Right ventricle myocardium inferior (tissue), 1 donor: ENCODE measurements at places on chromosomes 5 and 9. TPM values are rescaled to one million over a fixed set of nuclear protein-coding genes. Genes with fewer than 3 reads are reported as not detected.

Gene P4HA2
- 88.7 TPM for total RNA-seq

Gene SHOC1
- not detected for total RNA-seq

Gene NUTM2G
- not detected for total RNA-seq

Gene MGAT4B
- total RNA-seq = 98.9 TPM

Gene PAEP
- not detected for total RNA-seq

Gene CAMK2A
- total RNA-seq = 17.0 TPM

Gene LMX1B
- total RNA-seq = 1.2 TPM

DNA sequence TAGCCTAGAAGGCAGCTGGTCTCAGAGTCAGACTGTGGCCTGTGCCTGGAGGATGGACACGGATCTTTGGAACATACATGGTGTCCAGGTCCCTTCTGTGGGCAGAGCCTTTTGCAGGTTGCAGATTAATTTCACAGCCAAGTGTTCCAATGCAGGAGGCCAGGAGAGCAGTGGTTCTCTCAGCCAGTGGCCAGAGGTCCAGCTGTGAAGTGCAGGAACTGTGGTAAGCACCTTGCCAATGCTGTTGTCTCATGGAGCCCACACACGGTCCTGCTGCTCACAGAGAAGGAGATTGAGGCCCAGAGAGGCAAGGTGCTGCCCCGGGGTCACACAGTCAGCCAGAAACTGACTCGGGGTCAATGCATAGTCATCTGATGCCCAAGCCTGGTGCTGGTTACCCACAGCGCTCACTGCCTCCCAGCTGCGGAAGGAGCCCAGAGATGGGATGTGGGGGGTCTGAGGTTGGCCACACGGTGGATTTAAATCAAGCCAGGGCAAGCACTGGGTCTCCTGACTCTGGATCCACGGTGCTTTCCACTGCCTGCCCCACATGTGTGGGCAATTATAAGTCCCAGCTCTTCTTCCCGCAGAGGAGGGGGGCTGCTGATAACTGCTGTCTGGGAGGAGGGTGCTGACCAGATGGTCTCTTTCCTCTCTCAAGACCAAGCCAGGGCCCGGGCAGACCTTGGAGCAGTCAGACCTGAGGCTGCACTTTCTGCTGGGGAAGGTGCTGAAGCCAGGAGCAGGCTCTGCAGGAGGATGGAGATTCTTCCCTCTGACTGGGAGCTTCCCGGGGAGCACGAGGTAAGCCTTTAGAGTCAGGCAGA is 2.8 kb downstream of the PDGFRB start:
- peak; percentile 54 for DNase-seq

DNA sequence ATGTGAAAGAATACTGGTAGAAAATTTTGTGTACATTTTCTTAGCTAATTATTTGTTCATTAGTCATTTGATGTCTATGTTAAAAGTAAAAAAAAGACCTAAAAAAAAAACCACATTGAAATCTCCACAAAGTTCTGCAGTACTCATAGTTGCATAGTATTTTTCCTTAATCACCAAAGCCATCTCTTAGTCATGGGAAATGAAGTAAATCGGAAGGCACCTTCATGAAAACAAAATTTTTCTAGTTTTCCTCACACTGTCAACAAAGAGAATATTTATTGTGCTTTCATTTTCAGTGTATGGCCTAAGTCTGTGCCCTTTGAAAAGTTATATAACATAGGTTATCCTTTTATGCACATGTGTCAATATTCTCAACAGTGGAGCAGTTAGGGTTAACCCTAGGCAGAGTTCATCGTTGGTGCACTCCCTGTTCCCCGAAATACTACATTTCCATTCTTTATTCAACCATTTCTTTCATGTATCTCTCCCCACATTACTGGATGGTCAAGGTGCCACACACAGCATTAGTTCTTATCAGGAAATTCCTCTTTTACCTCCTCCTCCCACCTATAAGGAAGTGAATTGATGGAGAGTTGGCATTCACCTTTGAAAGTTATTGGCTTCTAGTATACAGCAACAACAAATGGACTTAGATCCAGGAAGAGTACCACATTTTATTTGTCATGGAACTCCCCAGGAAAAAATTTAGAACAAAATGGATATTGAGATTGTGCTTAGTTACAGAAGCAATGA is 93.1 kb downstream of the NUDT12 start:
- DNase-seq = no peak

- DNase-seq = no peak
These were observed 224.3 kb upstream of the S1PR3 start for GRCh38 chr9:88766778-88767503.

DNA sequence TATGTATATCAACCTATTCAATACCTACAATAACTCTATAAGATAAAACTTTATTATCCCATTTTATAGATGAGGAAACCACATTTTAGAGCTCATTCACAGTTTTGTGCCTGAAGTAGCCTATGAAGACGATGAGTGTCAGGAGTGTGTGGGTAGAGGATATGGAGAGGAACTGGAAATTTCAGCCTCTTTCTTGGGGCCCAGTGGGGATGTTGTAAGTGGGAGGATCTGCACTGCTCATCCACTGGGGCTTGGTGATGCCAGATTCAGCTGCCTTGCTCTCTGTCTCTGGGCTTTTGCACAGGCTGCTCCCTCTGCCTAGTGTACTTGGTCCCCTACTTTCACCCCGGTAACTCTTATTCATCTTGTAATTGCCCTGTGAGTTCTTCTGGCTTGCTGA is 194.7 kb downstream of the SREK1 start:
- DNase-seq = no peak

GRCh38 chr9:132114102-132114707 is 34.5 kb upstream of the MED27 start:
- DNase-seq = no peak

- DNase-seq = no peak
These were observed 23.1 kb downstream of the SKP2 start for GRCh38 chr5:36175043-36175442.

DNA sequence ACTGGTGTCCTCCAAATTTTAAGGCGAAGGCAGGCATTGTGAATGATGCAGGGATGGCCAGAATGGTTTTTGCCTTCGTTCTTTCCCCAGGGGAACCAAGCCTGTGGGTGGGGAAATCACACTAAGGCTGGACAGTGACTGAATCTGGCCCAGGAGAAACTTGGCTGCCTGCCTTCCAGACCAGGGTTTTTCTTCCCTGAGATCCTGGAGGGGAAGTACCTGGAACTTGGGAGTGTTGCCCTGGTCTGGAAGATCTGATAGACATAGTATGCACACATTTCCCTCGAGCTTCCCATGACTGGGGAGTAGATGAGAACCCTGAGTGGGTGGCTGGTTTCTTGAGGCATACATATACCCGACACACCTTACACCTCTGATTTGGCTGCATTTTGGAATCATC is 664 bp upstream of the IL11RA start:
- DNase-seq = no peak

DNA sequence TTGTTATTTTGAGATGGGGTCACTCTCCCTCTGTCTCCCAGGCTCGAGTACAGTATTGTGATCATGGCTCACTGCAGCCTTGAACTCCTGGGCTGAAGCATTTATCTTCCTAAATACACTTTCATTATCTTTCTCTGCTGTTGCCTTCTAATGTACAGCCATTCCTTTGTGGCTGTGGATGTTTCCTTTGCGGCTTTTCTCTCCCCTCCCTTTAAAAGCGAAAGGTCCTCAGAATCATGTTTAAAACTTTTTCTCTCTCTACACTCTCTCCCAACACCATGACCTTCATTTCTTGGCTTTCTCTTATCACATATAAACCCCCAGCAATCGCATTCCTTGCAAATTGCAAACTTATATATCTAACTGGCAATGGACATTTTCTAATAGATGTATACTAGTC is 1.6 kb downstream of the IFNA2 start:
- DNase-seq = no peak

DNA sequence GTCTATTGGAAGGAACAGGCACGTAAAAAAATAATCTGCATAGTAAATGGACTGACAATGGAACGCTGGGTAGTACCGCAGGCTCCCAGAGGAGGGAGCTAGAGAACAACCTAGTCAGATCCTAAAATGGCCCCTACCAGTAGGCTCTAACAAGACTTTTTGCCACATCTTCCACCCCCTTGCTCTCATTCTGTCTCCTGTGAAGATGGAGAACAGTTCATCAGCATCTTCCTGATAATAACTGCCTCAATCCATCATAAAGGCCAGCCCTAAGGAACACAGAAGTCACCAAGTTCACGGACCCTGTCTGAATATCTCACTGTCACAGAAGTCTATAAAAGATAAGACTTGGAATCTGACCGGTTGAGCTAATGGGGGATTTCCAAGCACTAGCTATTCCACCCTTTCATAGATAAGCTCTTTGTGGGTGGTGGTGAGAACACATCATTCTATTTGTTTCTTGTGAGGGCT is 133.4 kb downstream of the SLC1A3 start:
- peak; percentile 71 for DNase-seq

- no peak for DNase-seq
These were observed 1.3 kb downstream of the EDIL3 start for GRCh38 chr5:84383296-84383815.
